Hair follicular keratinocyte (primary cell): ENCODE measurements at places on chromosomes 1 and 21. TPM values are rescaled to one million over a fixed set of nuclear protein-coding genes. Genes with fewer than 3 reads are reported as not detected.

TSPEAR gene
- total RNA-seq: not detected in 2 replicates

DISC1 gene
- 0.47 and 0.53 TPM in 2 replicates for total RNA-seq

HEATR1 gene
- 22.2 and 25.3 TPM in 2 replicates for total RNA-seq

PLA2G5 gene
- not detected in 2 replicates for total RNA-seq

KRTAP19-2 gene
- not detected in 2 replicates for total RNA-seq

ZNF683 gene
- total RNA-seq: not detected in 2 replicates

IPP gene
- 4.2 and 5.5 TPM in 2 replicates for total RNA-seq

AGRN gene
- 211 and 412 TPM in 2 replicates for total RNA-seq

A3GALT2 gene
- total RNA-seq: not detected in 2 replicates

KCNT2 gene
- 0.08 TPM in 1 of 2 replicates, not detected in the other for total RNA-seq

CYP2J2 gene
- 2.4 and 3.5 TPM in 2 replicates for total RNA-seq

KCNAB2 gene
- total RNA-seq: 1.6 and 11.3 TPM in 2 replicates

ASCL5 gene
- total RNA-seq: not detected in 2 replicates

C1orf226 gene
- total RNA-seq: 0.08 and 0.34 TPM in 2 replicates

CSMD2 gene
- 0.11 and 0.94 TPM in 2 replicates for total RNA-seq

OR2L13 gene
- 0.08 and 0.23 TPM in 2 replicates for total RNA-seq

KIAA1614 gene
- 1.3 and 3.4 TPM in 2 replicates for total RNA-seq

ANKRD65 gene
- 4.9 and 5.8 TPM in 2 replicates for total RNA-seq

KIRREL1 gene
- total RNA-seq: 106 and 128 TPM in 2 replicates

CGN gene
- 0.16 and 0.19 TPM in 2 replicates for total RNA-seq
